ENCODE measurements at places on chromosomes 6 and 20. TPM values are rescaled to one million over a fixed set of nuclear protein-coding genes. Genes with fewer than 3 reads are reported as not detected.

- DNase-seq, result peak; percentile 40
These were observed 22.2 kb downstream of the AHI1 start for GRCh38 chr6:135475292-135475886.

GRCh38 chr6:73984571-73985210 is 288.7 kb downstream of the CD109 start:
- no peak for DNase-seq

GRCh38 chr6:2055911-2056310 is 189.5 kb downstream of the GMDS start:
- no peak for DNase-seq

- no peak for DNase-seq
These were observed 589 bp downstream of the RNF5 start for GRCh38 chr6:32178547-32179440.

DNA sequence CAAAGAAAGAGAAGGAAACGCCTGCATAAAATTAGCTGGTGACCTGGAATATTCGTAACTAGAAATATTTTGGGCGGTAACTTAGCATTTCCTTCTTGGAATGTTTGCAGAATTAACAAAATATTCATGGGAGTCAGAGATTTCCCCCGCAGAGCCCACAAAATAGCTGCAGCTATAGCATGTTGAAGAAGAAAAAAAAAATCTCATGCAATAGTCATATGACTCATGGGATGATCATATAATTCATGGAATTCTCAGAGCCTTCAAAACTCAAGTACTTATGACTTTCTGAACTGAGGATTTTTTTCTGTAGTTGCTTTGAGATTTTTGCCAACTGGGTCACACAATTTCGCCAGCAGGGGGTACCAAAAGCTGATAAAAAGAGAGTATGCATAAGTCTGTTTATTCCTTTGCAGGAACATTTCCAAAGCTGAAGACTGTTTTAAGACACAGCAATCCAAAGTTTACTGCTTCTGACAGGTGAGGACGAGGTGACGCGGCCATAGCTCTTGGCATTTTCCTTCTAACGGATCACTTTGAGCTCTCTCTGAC is 586.0 kb upstream of the CHD6 start:
- peak; percentile 21 for DNase-seq

GRCh38 chr20:3454831-3455230 is 16.0 kb upstream of the ATRN start:
- no peak for DNase-seq

Gene PPP1R16B
- 9.0 TPM for polyA plus RNA-seq

Gene CGAS
- polyA plus RNA-seq, result 3.1 TPM

- no peak for DNase-seq
These were observed 83.1 kb upstream of the PTPN1 start for GRCh38 chr20:50426866-50427718.

Gene TFAP2C
- polyA plus RNA-seq, result 0.82 TPM

Gene TGM3
- 1.0 TPM for polyA plus RNA-seq

DNA sequence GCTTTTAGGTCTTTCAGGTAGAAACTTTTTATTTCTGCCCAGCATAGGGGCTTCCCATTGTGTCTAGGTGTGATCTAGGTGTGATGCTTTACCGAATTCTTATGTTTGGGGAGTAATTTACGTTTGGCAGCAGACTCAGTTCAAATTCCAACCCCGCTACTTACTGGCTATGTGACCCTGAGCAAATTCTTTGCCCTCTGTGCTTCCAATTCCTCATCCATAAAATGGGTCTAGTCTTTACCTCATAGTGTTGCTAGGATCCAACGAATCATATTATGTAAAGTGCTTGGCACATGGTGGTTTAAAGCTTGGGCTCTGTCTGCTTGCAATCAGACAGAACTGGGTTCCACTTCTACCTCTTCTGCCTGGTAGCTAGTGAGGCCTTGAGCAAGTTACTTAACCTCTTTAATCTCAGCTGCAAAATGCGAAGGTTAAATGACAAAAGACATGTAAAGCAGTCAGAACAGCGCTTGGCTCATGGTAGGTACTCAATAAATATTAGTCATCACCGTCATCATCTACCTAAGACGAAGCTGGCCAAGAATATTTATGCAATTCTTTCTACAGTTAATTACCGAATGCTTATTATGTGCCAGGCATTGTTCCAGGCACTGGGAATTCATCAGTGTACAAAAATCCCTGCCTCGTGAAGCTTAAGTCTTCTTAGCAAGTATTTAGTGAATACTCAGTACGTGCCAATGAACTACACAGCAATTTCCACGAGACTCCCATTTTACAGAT is 1.0 kb downstream of the NSFL1C start:
- DNase-seq, result no peak

Gene ZFP64
- 21.4 TPM for polyA plus RNA-seq

DNA sequence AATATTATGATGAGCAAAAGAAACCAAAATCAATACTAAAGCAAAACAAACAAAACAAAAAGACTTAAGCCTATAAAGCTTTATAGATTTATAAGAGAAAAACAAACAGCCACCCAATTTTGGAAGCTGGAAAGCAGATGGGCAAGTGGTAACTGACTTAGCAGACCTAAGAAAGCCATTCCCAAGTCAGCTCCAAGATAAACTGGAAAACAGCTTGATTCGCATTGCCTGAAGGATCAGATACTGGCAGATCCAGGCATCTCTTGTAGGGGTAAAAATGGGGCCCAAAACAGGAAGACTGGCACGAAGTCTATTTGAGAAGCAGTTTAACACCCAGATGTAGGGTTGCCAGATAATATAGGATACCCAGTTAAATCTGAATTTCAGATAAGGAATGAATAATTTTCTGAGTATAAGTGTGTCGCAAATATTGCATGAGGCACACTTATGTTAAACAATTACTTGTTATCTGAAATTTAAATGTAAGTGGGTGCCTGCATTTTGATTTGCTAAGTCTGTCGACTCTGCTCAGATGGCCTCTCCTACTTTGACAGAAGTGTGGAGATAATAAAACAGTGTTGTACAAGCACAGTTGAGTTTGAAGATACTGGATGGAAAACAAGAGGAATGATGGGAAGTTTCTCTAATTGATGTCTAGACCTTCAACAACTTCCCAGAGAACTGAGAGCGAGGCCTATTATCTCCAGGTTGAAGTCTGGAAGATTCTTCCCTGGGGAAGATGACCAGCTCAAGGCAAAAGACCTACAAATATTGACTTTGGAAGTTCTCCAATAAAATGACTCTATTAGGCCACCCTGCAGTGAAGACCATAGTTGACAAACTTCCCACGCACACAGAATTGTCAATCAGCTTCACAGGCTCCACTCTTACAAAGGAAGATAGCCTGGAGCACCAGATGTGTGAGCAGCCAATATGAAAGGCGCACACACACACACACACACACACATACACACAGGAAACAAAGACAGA is 113.4 kb downstream of the FAM50B start:
- DNase-seq, result no peak

- no peak for DNase-seq
These were observed 2.2 kb upstream of the BFSP1 start for GRCh38 chr20:17533396-17533795.

DNA sequence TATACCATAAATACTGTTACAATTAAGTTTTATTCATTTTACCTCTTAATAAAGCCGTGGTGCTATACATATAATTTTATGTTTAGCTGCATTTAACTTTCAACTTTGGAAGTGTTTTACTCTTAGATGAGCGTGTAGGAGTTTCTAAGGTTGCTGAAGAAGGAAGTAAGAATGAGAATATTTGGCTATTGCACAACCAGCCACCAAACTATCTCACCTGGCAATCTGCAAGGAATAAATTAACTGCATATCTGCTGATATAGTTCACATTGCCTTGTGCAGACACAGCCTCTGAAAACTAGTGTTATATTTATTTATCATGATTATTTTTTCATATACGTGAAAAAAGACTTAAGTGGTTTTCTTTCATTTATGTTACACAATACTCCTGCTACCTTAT is 230.4 kb downstream of the PLCB1 start:
- DNase-seq, result no peak

GRCh38 chr6:17202526-17202925 is 78.6 kb upstream of the RBM24 start:
- DNase-seq, result no peak

DNA sequence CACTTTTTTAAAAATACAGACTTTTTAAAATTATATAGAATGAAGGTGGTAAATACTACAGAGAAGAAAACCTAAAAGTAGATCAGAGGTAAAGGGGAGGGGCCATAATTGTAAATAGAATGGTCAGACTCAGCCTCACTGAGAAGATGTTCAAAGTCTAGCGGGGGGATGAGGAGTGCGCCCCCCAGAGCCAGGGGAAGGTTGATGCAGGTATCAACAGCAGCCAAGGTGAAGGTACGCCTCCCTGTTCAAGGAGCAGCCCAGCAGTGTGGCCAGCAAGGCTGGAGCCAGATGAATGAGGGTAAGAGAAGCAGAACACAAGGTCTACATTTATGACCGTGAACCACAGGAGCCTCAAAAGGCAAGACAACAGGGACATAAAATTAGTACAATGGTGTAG is 204.1 kb downstream of the PTPRT start:
- DNase-seq, result no peak

- DNase-seq, result no peak
These were observed 13.4 kb downstream of the SLX4IP start for GRCh38 chr20:10448270-10449156.

GRCh38 chr20:37971561-37972127 is 61.6 kb downstream of the TTI1 start:
- DNase-seq, result no peak
